ENCODE measurements at places on chromosomes 11 and 22.

- DNase-seq, result no peak
Observed at GRCh38 chr11:85827748-85828639, 17.1 kb upstream of the SYTL2 start.

DNA sequence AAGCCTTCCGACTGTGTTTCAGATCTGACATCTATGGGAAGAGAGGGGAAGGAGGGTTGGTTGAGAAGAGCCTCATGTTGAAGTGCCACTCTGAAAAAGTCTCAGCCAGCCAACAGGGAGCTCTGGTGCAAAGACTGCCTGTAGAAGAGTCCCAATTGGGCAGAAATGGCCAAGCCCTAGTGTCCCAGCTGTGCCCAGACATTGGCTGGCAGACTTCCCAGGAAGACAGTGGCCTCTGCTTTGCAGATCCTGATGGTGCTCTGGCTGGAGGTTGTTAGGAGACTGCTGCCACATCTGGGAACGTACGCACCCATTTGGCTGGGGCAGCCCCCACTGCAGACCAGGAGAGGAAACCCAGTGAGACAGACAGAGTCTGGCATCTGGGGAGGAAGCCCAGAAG is 3.2 kb upstream of the PLA2G3 start:
- no peak for DNase-seq

GRCh38 chr11:8368194-8368593 is 104.5 kb upstream of the LMO1 start:
- DNase-seq, result no peak

DNA sequence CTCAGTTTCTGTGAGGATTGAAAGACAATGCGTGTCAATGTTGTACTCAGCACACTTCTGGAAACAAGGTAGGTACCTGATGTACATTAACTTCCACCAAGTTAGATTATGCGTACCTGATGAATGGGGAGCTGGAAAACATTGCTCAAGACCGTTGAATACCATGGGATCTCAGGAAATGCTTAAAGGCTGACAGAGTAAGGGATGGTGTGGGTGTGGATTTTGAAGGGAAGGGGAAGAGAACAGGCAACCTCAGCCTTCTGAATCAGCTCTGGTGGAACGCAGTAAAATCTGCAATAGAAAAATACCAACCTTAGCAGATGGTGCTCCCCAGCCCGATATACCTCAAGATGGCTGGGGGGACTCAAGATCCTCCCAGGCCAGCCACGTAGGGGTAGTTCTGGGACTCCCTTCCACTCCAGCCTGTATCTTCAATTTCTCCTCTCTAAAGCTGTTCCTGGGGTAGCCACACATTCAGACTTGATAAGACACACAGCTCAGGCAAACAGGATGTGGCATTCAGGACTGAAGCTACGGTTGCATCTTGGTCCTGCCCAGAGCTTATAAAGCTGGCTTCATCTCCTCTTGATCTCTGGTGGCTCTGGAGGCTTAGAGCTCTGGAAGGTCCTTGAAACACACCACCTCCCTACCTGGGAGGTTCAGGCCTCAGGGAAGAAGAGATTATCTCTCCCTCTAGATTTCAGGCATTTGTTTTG is 111.8 kb downstream of the CTNND1 start:
- no peak for DNase-seq

- no peak for DNase-seq
Observed at GRCh38 chr11:103862094-103862801, 174.2 kb upstream of the DDI1 start.

DNA sequence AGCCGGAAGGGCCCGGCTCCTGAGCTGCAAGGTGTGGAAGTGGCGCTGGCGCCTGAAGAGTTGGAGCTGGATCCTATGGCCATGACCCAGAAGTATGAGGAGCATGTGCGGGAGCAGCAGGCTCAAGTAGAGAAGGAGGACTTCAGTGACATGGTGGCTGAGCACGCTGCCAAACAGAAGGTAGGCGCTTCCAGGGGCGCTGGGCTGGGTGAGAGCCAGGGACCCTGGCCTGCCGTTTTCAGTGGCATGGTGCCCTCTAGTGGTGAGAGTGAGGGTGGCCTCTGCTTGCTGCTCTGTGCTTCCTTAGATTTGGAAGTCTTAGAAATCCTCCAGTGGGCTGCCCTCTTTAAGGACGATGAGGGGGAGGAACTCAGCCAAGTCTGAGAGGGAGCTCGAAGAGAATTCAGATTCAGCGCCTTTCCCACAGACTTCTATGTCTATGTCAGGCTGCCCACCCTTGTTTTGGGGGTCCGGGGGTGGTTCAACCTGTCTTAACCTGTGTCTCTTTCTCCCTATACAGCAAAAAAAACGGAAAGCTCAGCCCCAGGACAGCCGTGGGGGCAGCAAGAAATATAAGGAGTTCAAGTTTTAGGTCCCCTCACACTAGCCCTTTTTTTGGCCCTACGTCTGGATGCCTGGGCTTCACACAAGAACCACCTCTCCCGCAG is 1.8 kb upstream of the PACS1 start:
- peak; percentile 42 for DNase-seq

DNA sequence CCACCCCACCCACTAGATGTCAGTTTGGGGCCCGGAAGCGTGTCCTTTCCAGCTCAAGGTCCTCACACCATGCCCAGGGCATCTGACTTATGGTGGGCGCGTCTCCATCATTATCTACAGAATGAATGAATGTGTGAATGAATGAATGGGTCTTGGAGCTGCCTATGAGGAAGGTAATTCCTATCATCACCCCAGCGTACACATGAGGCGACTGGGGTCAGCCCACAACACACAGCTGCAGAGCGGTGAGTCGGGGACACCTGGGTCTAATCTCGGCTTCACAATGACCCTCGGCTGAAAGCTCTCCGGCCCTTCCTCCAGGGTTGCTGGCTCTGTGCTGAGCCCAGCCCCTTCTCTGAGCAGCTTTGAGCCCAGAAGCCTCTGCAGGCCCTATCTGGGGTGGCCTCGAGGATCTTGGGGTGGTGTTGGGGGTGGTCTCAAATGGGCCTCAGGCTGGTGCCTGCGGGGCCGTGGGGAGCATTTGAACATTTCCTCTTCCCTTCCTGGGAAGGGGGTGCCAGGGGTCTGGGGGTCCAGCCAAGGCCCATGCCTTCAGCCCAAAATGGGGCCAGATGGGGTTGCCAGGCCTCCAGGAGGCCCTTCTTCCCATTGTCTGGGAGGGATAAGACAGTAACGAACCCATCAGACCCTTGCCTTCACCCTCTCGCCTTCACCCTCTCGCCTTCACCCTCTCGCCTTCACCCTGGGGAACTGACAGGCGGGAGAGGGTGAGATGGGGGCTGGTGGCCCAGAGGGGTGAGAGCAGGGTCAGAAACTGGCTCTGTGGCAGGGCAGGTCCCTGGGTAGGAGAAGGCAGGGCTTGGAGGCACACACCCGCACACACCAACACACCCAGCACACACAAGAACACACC is 82.4 kb downstream of the MYEOV start:
- DNase-seq, result no peak

DNA sequence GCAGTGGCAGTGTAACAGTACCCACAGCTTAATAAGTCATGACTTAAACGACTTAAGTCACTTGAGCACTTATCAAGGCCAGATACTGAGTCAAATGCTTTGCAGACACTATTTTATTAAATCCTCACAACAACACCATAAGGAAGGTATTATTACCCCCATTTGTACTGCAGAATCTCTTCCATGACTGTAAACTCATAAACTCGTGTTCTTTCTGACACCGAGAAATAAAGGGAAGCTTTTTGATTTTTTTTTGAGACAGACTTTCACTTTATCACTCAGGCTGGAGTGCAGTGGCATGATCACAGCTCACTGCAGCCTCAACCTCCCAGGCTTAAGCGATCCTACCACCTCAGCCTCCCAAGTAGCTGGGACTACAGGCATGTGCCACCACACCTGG is 103.8 kb downstream of the ABTB2 start:
- no peak for DNase-seq

- no peak for DNase-seq
Observed at GRCh38 chr11:16321148-16321547, 35.2 kb downstream of the SOX6 start.

- no peak for DNase-seq
Observed at GRCh38 chr11:46669711-46670139, 30.7 kb downstream of the ARHGAP1 start.

GRCh38 chr11:118252688-118253087 is 523 bp upstream of the MPZL3 start:
- no peak for DNase-seq

DNA sequence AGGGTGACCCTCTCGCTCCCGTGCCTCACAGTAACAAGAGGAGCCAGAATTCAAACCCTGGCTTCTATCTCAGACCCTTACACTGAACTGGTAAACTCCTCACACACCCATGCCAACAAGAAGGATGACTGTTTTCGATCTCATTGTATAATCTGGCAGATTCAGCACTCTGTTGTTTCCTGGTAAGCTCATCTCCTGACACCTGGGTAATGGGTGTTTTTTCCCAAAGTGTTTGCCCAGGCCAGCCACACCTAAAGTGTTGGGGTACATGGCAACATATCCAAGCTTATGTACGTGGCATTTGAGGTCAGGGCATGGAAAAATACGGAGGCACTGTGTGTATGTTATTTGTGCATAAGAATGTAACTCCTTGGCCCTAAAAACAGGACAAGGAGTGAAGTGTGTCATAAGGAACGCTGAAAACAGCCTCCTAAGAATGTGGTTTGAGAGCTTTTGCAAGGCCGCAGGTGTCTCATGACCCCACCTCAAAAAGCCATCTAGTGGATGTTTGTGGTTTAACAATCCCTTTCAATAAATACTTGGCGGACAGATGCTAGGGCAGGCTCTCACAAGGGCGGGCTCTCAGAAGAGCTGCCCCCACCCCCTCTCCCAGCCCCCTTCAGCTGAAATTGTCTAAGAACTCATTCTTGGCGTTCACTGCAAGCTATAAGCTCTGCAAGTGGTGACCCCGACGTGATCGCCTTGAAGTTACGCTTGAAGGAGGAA is at the start of gene MS4A15:
MS4A15 (plus strand) TSS at position 561 of the 726 bp plus-strand sequence. CDS start 6,867 bp downstream, outside the sequence.
- DNase-seq, result no peak

DNA sequence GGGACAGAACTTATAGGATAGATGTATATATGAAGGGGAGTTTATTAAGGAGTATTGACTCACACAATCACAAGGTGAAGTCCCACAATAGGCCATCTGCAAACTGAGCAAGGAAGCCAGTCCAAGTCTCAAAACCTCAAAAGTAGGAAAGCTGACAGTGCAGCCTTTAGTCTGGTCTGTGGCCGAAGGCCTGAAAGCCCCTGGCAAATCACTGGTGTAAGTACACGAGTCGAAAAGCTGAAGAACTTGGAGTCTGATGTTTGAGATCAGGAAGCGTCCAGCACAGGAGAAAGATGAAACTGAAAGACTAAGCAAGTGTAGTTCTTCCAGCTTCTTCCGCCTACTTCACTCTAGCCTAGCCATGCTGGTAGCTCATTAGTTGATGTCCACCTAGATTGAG is 799.6 kb upstream of the ARHGAP42 start:
- no peak for DNase-seq

DNA sequence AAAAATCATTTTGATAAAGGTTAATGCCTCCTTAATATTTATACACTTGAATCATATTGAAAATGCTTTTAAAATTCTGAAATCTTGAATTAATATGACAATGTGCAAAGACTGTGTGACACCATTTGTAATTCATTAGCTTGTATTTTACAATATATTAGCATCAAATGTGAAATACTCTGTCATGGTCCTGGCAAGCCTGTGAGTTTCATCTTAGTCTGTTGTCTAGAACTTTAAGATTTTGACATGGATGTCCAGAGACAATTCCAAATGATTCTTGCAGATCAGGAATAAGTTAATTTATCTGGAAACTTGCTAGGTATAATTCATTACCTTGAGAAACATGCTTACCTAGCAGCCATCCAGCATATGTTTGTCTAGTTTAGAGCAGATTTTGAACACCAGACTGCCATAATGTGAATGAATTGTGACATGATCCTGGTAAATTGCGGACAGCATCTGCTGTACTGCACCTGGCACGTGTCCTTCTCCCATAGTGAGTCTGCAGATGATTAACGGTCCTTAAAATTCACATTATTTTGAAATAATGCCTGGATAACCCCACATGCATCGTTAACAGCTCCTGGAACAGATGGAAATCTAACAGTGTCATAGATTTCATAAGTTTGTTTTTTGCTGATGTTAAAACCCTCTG is 34.5 kb upstream of the DEUP1 start:
- no peak for DNase-seq

GRCh38 chr11:86617502-86617901 is 54.9 kb downstream of the ME3 start:
- no peak for DNase-seq

DNA sequence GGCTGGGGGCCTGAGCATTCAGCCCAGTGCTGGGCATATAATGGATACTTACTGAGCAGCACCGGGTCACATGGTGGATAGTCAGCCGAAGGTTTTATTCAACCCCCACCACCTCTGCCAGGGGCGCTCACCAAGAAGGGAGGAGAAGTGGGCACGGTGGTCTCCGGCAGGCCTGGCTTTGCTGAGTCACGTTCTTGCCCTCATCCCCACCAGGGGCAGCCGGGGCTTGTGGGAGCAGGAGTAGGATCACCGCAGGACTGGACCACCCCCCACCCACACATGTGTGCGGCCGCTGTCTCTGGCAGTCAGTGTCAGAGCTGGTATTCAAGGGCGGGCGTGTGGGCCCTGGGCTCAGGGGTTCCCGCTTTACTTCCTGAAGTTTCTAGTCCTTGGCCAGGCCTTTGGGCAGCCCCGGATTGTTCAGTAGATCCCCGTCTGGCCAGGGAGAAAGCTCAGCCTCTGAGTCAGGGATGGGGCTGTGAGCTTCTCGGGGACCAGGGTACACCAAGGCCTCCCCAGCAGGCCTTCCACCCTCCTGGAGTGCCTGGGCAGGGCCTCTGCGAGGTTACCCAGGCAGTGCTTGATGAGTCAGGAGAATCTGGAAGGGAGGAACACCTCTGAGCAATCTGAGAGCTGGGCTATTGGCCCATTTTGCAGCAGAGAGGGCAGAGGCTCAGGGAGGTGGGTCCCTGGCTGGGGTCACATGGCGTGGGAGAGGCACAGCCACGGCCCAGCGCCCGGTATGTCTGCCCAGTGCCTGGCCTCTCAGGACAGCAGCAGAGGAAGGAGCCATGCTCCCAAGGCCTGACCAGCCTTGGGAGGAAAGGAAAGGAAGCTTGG is 60.6 kb downstream of the RTL6 start:
- DNase-seq, result no peak
